ENCODE measurements at places on chromosomes 11 and 22.

GRCh38 chr11:95516786-95517185 is 272.8 kb downstream of the FAM76B start:
- DNase-seq = no peak

DNA sequence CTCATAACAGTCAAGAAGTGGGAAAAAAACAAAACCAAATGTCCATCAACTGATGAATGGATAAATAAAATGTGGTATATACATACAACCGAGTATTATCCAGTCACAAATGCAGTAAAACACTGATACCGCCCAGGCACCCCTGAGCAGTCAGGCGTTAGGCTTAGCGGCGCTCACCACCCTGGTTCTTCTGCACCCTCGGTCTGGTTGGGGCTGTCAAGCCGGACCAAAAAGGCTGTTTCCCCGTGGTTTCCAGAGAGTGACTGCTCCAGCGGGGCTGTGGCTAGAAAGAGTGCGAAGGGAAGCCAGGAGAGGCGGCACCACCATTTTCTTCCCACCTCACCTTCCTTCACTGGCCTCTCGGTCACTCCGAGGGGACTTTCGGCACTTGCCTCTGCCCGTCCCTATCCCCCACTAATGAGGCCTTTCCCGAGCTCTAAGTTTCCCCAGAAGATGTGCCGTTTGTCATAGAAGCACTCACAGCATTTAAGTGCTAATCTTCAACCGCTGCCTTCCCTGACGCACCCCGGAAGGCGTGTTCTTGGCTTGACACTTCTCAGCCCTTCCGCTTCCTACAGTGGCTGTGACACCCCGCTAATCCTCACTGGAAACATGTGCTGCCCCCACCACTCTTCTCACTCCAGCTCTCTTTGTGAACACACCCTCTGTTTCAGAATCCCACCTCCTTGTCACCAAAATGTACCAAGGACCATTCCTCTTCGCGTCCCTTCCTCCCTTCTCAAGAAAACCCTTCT is 42.4 kb downstream of the FCHSD2 start:
- DNase-seq = no peak

DNA sequence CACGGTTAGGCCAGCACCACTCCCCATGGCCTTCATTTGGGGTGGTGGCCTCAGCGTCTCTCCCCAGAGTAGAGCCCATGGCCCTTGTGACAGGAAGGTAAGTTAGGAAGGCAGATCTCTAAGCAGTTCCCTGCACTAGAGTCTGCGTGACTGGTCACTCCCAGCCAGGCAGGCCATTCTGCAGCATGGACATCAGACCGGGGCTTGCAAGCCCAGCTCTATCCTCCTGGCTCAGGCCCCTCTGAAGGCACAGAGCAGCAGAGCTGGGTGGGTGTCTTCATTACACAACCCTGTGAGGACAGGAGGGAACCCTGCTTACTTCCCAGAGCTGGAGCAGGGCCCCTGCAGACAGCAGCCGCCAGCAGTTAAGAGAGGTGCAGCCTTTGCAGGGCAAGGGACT is 77.3 kb downstream of the PIWIL3 start:
- DNase-seq = no peak

- DNase-seq = no peak
These were observed 182.2 kb upstream of the SYT13 start for GRCh38 chr11:45468267-45468856.

DNA sequence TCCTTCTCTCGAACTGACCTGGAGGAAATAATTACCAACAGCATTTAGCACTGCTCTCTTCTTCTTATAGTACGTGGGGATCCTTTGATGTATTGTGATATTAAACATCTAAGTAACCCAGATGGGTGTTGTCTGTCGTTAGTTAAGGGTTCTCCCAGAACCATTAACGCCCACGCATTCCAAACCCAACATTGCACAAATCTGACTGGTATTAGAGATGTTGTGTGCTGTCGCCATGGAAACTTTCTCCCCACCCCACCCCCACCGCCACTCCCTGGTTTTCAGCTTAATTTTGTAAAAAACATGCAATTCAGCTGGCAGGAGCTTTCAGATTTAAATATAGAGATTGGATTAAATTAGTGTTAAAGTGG is 1495.2 kb downstream of the TBC1D22A start:
- no peak for DNase-seq

GRCh38 chr11:8930456-8931175 is 2.1 kb downstream of the C11orf16 start:
- DNase-seq = no peak

- DNase-seq = no peak
These were observed 99.8 kb downstream of the STIM1 start for GRCh38 chr11:3955299-3955665.

GRCh38 chr22:42630901-42631602 is 9.3 kb downstream of the ATP5MGL start:
- DNase-seq = no peak

DNA sequence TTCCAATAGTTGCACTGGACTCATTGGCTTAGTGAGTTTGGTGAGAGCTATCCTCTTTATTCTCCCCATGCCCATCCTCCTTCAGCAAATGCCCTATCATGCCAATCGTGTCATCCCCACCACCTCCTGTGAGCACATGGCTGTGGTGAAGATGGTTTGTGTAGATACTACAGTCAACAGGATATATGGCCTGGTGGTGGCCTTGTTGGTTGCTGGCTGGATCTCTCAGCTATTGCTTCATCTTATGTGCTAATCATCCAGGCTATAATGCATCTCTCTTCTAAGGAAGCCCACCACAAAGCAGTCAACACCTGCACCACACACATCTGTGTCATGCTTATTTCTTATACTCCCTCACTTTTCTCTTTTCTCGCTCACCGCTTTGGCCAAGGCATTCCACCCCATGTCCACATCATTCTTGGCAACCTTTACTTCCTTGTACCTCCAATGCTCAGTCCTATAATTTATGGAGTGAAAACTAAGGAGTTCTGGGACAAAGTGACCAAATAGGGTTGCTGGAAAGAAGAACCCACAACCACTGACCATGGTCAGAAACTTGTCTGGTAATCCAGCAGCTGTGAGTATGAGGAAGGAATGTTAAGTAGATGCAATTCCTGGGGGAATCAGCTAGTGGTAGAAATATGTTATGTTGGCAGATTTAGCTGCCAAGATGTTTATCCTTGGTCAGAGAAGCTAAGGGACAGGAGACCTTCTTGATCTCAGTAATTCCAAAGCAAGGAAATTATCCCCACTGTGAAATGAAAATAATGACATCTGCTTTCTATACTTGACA is 16.3 kb upstream of the OR56B1 start:
- DNase-seq = no peak

DNA sequence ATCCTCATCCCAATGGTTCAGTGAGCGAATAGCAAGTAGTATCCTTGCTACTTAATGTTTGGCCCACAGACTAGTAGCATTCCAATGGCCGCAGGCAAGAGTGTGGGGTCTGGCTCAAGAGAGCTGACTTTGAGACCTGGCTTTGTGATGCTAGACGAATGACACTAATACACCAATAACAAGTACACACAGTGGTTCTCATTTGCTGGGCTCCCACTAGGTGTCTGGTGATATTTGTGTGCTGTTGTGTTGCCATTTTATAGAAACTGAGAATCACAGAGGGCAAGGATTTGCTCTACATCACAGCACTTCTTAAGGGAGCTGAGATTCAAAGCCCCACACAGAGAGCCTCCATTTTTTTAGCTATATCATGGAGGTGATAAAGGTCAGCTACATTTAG is 351.2 kb downstream of the TENM4 start:
- no peak for DNase-seq

- no peak for DNase-seq
These were observed 195.5 kb upstream of the CADM1 start for GRCh38 chr11:115699733-115700132.

- DNase-seq = no peak
These were observed 37.7 kb downstream of the DSCAML1 start for GRCh38 chr11:117759305-117759704.

DNA sequence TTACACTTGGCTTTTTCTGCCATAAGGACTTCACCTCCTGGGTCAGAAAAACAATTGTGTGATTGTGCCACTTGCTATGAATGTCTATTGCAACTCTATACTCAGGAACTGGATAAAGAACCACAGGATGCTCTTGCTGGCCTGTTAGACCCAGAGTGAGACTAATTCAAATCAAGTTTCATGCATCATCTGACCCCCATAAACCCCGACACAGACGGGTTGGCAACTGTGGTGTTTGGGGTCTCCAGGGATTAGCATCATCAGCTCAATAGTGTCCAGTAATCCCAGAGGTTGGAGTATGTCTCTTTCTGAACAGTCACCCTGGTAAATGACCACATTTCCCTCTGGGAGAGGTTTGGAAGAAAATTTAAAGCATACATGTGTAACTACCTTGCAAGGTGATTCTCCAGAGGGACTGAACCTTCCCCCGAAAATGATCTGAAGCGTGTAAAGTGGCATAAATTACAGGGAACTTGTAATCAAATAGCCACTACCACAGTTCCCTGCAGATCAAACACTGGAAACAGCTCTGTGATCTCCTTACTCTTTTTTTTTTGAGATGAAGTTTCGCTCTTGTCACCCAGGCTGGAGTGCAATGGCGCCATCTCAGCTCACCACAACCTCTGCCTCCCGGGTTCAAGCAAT is 1097.6 kb downstream of the TBC1D22A start:
- DNase-seq = no peak

DNA sequence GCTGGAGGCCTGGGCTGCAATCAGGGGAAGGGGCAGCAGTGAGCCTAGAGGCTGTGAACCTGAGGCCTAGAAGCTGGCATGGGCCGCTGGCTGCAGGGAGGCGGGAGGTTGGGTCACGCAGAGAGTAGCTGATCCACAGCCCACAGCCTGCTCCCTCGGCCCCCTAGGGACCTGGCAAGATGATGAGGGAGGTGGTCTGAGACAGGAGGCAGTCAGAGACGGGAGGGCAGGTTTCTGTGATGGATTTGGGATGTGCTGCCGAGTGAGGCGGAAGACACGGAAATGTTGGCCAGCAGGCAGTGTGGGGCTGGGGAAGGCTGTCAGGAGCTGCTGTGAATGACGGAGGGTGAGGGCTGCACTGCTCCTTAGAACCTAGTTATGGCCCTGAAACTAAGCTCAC is 22.7 kb downstream of the LRFN4 start:
- DNase-seq = no peak

DNA sequence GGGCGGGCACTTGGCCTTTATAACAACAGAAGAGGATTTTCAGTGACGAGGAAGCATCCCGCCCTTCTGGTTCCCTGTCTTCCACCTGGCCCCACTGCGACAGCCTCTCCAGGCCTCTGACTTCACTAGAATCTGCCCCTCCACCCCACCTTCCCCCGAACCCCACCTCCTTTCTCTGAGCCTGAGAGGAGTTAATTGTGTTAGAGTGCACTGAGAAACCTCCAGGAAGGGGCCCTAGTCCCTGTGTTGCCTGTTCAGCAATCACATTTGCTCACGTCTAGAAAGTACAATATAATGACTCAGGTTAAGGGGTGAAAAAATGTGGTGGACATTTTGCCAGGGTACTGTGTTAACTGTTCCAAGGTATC is 38.8 kb downstream of the PTPRJ start:
- DNase-seq = no peak

DNA sequence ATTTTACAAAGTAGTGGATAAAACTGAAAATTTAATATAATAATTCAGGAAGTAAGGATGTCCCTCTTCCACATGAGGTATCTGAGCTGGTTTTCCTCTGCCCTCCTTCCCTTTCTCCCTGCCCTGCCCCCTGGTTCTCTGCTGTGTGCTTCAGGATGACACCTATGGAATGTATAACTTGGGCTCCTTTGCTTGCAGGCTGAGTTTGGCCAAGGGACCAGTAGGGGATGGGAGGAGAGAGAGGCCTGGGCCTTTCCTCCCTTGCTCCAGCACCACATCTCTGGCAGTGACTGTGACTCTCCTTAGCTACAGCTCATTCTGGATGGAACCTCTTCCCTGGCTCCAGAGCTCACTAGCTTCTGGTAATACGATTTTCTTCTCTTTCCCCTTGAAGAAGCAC is 10.1 kb downstream of the IRAG1 start:
- no peak for DNase-seq

DNA sequence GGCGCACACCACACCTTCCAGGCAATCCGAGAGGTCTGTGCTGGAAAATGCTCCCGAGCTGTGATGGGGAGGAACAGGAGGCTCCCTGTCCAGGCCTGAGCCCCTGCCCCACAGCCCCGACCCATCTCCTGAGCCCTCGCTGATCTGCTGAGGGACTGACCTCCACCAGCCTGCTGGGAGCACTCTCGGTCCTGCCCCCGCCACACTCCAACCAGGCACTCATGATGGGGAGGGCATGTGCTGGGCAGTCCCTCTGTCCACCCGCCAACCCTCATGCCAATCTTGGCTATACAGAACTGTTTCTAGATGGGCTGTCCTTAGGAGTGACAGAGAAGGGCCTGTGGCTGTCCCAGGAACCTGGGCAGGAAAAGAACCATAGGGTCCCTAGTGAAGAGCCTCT is 70.8 kb downstream of the TRMU start:
- no peak for DNase-seq

- DNase-seq = no peak
These were observed 114.0 kb downstream of the ABTB2 start for GRCh38 chr11:34243600-34244464.

- DNase-seq = no peak
These were observed 37.0 kb downstream of the OSBP2 start for GRCh38 chr22:30731658-30732057.

DNA sequence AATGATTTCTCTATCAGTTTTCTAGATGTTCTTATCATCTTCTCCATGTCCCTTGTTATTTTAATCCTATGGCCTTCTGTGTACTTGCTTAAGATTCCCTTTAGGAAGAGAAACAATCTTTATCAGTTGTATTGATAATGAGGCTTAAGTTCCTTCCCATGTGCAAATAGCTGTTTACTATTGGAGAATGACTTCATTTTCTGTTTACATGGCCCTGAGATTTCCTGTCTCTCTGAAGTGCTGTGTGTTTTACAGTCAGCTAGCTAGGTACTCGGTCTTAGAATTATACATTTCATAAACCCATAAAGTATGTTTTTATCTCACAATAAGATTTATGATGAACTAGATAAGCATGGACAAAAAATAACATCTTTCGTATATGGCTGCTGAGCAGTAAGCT is 67.5 kb upstream of the CCDC179 start:
- no peak for DNase-seq

DNA sequence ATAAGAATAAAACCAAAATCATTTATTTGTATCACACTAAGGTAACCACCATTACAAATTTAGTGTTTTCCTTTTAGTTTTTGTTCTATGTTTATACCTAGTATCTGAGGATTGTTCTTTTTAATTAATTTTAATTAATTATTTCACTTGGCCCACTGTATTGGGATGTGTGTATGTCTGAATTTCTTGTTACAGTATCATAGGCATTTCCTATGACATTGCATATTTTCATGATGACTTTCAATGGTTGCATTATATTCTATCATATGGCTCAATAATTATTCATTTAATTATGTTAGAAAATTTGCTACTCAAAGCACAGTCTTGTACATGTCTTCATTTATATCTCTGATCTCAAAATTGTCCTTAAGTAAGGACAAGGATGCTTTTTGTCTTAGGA is 41.0 kb downstream of the C11orf71 start:
- no peak for DNase-seq
